ENCODE measurements at places on chromosomes 7 and 10. TPM values are rescaled to one million over a fixed set of nuclear protein-coding genes. Genes with fewer than 3 reads are reported as not detected.
A peak's percentile ranks its signal among the peaks of the same experiment; 100 is the strongest.

SPDYE1 gene
- not detected for total RNA-seq

EPHA1 gene
- not detected for total RNA-seq

SPDYE9 gene
- not detected for total RNA-seq

ATG9B gene
- total RNA-seq = 4.7 TPM

MEST gene
- 9.1 TPM for total RNA-seq

NXPH1 gene
- total RNA-seq = not detected

PNLIP gene
- not detected for total RNA-seq

HKDC1 gene
- total RNA-seq = 0.05 TPM

UTF1 gene
- total RNA-seq = 0.17 TPM

TSPAN13 gene
- 0.96 TPM for total RNA-seq

STEAP1B gene
- total RNA-seq = not detected

DNA sequence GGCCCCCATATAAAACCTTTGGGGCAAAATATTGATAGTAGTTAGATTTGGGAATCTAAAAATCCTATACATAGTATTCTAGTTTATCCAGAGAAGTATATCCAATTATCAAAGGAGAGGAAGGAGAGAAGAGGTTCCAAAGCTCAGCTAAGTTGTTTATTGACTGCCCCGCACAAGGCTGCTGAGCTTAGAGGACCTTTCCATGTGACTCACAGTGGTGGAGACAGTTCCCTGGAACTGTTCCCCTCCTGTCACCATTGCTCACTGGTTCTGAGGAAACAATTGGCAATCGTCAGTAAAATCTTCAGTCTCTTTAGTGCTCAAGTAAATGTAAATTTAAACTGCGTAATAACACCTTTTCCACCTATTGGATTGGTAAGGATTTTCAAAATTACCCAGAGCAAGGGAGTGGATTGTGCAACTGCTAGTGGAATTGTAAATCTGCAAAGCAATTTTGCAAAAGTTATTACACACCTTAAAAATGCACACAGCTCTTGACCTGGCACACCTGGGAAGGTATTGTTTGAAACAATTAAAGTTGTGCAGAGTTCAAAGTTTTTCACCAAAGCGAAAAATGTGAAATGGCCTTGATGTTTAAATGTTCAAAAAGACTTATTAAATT lies 63.1 kb downstream of the EEPD1 start:
- no peak for DNase-seq

GRCh38 chr10:124385627-124386185 lies 33.0 kb downstream of the OAT start:
- no peak for DNase-seq

GRCh38 chr10:92571649-92572048 lies 2.2 kb downstream of the IDE start:
- no peak for DNase-seq

DNA sequence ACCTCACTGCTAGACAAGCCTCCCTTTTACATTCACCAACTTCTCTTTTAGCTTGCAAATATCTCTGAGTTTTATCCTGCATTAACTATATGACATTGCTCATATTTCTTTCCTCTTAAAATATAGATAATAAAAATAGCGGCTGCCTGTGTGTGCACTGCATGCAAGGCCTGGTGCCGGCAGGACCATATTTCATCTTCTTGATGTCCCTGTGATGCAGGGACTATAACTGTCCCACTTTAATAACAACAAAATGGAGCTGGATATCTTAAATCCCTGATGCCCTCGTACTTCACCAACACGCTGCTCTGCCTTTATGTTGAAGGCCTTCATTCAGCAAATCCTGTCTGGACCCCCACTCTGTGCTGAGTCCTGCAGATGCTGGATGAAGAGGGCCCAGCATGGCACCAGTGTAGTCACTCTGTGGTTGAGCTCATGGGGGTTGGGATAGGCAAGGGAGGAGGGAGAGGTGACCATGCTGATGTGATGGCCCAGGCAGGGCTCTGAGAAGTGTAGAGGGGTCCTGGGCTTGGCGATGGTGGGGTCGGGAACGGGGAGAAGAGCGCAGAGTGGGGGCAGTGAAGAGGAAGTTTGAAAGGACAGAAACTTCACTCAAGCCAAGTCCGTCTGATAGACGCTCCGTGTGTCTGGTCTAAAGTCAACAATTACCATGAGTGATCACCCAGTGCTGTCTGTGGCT lies 40.4 kb downstream of the C10orf90 start:
- DNase-seq = no peak

GRCh38 chr10:108902619-108903285 lies 1020.6 kb downstream of the XPNPEP1 start:
- DNase-seq = no peak

GRCh38 chr7:140646931-140647647 lies 6.5 kb upstream of the DENND2A start:
- no peak for DNase-seq

DNA sequence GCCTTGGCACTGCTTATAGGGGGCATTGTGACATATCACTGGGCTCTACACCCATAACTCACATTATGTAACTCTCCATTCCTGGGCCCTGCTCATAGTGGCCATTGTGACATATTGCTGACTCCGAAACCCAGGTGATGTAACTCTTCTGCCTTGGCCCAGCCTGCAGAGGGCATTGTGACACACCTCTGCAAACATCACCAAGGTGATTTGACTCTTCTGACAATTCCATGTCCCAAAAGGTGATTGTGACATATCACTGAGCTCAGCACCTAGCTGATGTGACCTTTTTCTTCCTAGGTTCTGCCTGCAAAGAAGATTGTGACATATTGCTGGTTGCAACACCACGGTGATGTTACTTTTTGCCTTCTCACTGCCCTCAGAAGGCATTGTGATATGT lies 36.5 kb upstream of the ZNF680 start:
- no peak for DNase-seq

- no peak for DNase-seq
Measured at GRCh38 chr7:89104748-89105685, 309.5 kb upstream of the TEX47 start.

DNA sequence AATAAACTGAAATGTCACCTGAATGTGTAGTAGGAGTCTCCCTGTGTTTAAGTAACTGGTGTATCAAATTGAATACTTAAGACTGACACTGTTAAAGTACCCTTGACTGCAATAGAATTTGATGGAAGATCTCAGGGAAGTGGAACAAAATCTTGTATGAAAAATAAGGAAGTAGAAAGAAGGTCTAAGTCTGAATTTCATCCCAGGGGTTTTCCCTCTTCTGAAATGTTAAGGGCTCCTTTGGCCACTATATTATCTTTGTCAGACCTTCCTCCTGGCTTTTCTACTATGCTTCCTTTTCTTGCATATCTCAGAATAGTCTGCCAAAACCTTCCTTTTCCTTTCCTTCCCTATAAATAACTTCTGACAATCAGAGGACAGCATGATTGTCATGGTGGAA lies 59.6 kb downstream of the BLNK start:
- DNase-seq = no peak

- no peak for DNase-seq
Measured at GRCh38 chr7:111758332-111758731, 196.0 kb upstream of the IMMP2L start.

GRCh38 chr10:30742471-30742870 lies 112.9 kb upstream of the LYZL2 start:
- DNase-seq = no peak

- DNase-seq = no peak
Measured at GRCh38 chr10:88853155-88853881, 1.7 kb upstream of the ANKRD22 start.

DNA sequence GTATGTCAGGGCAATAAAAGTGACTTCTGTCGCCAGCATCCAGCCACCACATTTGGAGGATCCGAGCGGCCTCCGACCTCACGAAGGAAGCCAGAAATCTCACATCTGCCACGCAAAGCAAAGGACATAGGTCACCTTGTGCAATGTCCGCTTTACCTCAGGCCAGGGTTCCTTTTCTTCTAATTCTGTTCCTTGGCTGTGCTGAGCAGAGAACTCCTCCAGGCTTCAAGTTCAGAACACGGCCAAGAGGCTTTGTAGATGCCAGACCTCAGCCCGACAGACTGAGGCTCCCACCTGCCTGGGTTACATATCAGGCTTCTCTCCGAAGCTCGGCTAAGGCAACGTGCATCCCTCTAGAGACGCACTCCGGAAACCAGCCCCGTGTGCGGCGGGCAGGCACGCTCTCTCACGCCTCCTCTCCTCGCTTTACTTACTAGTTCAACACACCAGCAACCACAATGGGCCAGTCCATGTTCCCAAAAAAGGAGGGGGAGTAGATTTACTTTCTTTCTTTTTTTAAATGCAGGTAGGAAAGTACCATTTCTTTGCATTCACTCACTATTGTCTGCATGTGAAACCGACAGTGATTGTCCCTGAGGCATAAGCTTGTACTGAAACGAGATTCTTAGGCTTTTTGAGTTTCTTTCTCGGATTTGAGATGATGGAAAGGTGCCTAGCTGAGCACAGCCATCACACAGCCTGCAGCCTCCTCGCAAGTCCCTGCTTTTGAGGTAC lies 122.4 kb upstream of the AFAP1L2 start:
- DNase-seq = peak; percentile 82

DNA sequence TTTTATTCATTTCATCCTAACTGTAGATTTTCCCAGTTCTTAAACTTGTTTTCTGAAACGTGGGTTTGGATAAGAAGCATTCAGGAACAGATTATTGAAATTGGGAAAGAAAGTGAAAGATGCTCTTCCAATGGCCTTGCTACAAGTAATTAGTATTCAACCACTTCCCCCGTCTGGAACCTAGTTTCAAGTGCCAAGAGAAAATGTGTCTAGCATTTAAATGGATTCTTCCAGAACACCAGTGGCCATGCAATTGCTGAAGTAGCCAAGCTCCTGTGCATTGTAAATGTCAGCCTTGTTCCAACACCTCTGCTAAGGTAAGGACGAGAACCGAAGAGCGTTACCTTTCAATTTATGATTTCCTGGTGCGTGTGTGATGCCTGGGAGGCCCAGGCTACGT lies 68.2 kb downstream of the PFKFB3 start:
- no peak for DNase-seq

GRCh38 chr7:155566011-155566836 lies 19.9 kb upstream of the CNPY1 start:
- no peak for DNase-seq

- no peak for DNase-seq
Measured at GRCh38 chr10:15124190-15124589, 27.0 kb downstream of the RPP38 start.

GRCh38 chr7:116446212-116446855 lies 53.2 kb upstream of the CAV2 start:
- DNase-seq = no peak

DNA sequence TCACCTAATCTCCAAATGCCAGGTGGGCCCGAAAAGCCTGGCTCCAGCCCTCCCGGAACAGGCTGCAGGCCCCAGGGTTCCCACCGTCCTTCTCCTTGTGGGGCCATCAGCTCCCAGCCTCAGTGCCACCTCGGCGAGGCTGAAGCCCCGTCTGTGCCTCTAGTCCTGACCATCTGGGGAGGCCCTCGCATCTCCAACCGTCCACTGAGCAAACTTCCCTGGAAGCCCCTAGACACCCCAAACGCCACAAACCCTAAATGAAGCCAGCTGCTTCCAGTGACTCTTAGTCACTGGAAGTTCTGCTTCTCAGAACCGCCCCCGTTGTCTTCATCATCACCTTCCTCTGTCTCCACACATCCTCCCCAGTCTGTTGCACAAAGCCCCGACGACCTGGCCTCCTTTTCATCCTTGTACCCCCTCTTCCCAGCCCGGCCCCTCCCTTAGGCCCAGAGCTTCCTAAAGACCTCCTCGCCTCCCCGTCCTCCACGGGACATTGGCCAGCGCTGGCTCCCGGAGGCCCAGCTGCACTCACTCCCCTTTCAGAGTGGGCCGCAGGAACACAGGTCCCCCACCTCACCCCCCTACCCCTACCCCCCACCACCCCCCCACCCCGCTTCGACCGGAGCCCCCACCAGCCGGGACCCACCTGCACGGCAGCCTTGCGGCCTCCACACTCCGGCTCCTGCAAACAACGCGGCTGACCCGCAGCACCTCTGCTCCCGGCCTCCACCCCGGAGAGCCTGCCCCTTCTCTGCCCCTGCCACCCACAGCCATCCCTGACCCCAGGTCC lies 1.1 kb upstream of the DIP2C start:
- DNase-seq = no peak

DNA sequence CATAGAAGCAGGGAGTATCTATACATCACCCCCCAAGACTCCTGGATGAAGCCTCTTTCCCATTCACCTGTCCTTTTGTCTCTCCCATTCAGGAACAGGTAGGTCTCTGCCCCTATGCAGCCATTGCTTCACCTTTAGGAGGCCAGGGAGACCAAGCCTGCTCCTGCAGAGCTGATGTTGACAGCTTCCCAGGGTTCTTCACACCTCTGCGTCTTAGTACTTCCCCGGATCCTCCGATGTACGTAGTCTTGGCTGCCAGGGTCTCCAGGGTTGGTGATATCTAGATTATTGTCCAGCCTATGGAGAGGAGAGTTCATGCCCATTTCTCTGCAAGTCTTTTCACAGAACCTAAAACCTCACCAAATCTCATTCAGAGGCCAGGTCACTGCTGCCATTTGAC lies 365.7 kb upstream of the KLF6 start:
- no peak for DNase-seq
